GOT3 (cell line): ENCODE measurements at places on chromosomes 2 and 18.

GRCh38 chr2:203934711-203935438 lies 1.7 kb upstream of the ICOS start:
- no peak for DNase-seq

DNA sequence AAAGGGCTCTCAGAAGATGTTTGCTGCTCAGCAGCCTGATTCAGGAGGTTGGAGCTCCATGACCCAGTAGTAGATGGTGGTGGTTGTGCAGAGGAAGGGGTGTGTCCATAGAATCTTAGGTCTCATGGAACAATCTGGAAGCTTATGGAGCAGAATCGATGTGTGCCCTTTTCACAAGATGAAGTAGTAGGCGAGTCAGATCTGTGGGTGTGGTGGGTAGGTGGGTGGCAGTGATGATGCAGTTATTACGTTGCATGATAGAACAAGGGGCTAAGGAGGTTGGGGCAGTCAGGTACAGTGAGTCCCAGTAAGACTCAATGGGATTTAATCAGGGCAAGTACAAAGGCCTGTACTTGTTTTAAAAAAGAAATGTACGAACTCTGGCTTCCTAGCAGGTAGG lies 9.1 kb downstream of the TET3 start:
- DNase-seq, result no peak

DNA sequence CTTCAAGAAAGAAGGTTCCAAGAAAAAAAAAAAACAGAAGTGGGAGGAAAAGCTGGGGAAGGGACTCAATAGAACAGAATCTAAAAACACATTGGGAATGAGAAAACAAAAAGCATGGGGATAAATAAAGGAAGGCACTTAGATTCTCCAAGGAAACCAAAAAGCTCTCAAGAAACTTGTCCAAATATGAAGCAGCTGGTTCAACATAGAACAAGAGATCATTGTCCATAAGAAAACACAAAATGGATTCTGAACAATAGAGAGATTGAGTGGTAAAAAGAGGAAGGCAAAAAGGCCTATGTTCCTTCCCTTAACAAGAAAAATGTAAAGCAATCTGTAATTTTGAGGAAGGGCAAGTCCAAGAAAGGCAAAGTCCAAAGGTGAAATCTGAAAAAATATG lies 32.9 kb upstream of the ALK start:
- no peak for DNase-seq

DNA sequence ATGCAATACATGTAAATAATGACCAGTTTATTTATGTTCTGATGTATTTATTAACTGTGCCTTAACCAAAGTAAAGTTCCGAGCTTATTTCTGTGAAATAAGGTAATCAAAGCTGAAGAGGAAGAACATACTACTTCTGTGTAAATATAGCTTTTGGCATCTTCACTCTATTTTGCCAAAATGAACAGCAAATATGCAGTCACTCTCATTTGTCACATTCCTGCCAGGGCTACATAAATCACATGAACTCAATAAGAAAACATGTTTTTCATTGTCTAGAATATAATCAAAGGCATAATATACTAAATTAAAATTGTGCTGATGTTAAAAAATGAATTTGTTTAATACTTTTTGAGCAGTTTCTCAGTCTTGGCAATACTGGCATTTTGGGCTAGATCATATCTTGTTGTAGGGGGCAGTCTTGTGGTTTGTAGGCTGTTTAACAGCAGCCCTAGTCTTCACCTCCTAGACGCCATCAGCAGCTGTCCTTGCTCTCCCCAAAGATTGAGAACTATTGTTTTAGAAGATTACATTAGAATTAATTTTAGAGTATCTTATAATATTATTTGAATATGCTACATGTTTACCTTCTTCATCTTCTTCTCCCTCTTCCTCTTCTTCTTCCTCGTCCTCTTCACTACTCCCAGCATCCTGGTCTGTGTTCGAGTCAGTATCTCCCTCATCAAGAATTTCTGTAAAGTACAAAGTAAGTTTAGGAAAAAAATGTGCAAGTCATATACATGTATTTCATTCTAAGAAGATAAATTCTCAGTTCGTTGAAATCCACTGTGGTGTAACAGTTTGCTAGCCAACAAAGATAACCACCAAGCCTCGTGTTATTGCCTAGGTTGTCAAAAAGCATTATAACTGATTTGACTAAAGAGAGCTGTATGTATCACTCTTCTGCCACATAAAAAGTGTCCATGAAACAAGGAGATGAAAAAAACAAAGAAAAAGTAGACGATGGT lies 41.5 kb downstream of the CWC22 start:
- DNase-seq, result no peak

- no peak for DNase-seq
Measured at GRCh38 chr2:169072163-169072925, 3.0 kb downstream of the DHRS9 start.

DNA sequence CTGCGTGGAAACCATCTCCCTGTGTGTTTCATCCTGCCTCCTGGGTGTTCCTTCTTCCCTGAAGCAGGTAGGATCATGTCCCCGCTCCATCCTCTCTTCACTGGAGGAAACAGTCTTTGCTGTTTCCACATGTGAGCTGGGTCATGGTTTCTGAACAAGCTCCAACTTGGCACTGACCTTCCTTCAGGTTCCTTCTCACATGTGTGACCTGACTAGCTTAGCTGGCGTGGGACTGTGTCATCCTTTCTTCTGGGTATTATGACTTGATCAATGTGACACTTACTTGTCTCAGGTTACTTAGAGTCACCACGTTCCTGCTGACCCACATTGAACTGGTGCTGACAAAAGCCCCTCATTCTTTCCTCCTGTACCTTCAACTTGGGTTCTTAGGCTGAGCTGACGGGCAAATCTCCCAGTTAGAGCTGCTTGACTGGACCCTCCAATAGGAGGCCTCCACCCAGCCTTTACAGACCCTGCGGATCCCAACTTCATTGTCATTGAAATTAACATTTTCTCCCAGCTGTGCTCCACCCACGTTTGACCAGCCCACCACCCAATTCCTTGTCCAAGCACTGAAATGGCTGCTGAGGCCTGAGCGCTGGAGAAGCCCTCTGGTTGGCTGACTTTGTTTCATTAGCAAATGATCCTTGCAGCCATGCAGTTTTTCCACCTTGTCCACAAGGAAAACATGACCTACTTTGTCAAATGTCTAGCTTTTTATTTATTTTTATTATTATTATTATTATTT lies 128.1 kb downstream of the DDX1 start:
- DNase-seq, result no peak

DNA sequence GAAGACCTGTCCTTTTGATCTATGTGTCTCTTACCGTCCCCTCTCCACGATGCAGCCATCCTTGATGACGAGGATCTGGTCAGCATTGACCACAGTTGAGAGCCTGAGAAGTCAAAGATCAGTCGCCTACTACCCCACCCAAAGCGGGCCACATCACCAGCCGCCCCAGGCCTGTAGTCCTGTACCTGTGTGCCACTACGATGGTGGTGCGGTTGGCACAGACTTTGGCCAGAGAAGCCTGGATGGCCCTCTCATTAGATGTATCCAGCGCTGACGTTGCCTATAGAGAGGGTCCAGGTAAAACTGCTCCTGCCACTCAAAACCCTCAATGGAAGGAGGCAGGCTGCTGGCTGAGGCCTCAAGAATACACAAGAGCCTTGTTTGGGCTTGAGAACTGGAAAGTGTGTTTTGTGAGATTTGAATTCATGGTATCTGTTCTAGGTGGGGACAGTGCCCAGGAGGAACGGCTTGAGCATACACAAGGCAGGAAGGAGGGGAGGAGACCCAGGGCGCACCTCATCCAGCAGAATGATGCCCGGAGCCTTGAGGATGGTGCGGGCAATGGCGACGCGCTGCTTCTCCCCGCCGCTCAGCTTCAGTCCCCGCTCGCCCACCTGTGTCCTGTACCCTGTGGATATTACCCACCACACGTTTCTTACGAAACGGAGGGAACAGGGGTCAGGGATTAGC lies 3.8 kb downstream of the ZFAND2B start:
- DNase-seq, result no peak

GRCh38 chr2:210028178-210028577 lies 25.7 kb downstream of the RPE start:
- DNase-seq, result no peak
